ENCODE measurements at places on chromosomes 12 and 14.

DNA sequence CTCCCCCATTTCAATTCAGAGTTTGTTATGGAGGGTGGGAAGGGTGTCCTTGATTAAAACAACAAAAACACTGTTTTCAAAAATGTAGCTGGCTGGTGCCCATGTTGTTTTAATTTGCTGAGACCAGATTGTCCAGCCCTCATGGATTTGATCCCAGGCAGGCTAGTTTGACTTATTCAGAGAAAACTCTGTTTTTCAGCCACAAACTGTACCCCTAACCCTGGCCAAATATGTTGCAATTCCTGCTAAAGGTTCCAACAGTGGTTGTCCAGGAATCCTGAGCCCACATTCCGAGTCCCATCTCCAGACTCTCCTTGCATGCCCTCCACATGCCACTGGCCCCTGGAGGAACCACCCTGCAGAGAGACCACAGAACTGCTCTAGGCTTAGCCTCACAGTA is 36.0 kb downstream of the MAP1LC3B2 start:
- DNase-seq: no peak

DNA sequence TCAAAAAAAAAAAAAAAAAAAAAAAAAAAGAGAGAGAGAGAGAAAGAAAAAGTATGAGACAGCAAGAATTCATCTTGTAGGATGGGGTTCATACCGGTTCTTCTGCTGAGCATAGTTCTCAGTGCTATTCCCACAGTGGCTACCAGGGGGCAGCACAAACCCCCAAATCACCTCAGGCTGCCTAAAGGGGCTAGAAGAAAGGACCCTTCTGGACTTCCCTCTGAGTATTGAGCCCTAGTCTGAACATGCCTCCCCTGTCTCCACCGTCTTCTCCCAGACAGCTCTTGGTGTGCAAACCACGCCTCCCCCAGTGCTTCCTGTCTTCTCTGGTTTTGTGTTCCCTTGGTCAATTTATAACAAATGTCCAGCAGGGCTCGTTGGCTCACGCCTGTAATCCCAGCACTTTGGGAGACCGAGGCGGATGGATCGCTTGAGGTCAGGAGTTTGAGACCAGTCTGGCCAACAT is 31.3 kb upstream of the SMUG1 start:
- DNase-seq: peak; percentile 18

DNA sequence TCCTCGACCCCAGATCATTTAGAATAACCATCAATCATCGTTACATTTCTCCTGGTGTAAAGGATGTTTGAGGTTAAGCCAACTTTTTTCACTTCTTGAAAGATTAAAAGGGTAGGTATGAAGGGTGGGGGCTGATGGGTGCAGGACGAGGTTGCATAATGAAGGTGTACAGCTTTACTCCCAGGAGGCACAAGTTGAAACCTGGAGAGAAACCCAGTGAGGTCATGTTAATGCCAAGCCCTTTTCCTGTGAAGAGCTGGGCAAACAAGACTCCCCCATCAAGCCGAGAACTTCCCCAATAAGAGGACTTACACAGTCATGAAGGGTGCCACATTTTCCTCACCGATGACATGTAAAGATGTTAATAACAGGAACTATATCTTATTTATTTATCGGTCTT is 84.3 kb downstream of the FZD10 start:
- DNase-seq: no peak

DNA sequence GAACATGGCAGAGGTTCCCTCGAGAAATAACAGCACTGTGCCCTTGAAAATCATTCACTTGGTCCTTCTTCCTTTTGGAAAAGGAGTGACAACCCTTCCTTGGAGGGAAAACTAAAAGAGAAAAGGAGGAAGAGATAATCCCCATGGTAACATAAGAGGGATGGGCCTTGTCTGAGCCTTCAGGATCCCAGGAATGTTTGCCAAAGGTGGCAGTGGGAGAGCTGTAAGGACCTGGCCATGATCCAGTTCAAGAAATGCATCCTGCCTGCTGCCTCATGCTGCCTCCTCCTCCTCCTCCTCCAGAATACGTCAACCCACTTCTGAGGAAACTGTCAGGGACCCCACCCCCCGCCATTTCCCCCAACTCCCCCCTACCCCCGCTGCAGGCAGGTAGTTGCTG is 118.8 kb downstream of the KCNK10 start:
- DNase-seq: no peak

- DNase-seq: no peak
Observed at GRCh38 chr14:59585891-59586554, 9.4 kb upstream of the CCDC175 start.
